Activated CD4-positive, alpha-beta T cell treated with anti-CD3 and anti-CD28 coated beads for 4 hours (primary cell): ENCODE measurements at places on chromosomes 6 and 20.

- no peak for DNase-seq
These were observed 49.2 kb downstream of the CDKAL1 start for GRCh38 chr6:20583444-20583800.

- no peak for DNase-seq
These were observed 261.9 kb upstream of the ECI2 start for GRCh38 chr6:4397307-4397706.

DNA sequence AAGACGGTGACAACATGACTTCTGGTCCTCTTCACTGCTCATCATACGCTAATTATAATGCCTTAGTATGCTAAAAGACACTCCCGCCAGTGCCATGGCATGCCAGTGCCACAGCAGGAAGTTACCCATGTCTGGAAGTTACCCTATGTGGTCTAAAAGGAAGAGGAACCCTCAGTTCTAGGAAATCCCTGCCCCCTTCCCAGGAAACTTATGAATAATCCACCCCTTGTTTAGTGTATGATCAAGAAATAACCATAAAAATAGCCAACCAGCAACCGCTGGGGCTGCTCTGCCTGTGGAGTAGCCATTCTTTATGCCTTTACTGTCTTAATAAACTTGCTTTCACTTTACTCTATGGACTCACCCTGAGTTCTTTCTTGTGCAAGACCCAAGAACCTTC lies 15.8 kb upstream of the SERPINB9 start:
- DNase-seq = no peak

DNA sequence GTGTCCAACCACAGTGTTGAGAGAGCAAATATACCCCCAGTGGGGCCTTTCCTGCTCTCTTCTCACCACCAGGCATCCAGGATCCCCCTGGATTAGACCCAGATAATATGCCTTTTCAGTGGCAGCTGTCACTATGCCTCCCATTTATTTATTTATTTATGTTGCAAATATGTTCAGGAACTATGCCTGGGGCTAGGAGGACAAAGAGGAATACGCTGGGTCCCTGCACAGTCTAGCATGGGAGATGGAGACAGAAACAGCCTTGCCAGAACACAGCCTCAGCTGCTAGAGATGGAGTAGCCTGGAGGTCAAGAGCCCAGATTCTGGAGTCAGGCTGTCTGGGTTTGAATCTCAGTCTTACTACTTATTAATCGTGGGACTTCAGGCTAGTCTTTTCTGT lies 74.6 kb upstream of the LRFN2 start:
- DNase-seq = no peak

GRCh38 chr6:29671026-29671425 lies 9.9 kb downstream of the ZFP57 start:
- no peak for DNase-seq

- no peak for DNase-seq
These were observed 23.5 kb downstream of the MDGA1 start for GRCh38 chr6:37674161-37674560.

DNA sequence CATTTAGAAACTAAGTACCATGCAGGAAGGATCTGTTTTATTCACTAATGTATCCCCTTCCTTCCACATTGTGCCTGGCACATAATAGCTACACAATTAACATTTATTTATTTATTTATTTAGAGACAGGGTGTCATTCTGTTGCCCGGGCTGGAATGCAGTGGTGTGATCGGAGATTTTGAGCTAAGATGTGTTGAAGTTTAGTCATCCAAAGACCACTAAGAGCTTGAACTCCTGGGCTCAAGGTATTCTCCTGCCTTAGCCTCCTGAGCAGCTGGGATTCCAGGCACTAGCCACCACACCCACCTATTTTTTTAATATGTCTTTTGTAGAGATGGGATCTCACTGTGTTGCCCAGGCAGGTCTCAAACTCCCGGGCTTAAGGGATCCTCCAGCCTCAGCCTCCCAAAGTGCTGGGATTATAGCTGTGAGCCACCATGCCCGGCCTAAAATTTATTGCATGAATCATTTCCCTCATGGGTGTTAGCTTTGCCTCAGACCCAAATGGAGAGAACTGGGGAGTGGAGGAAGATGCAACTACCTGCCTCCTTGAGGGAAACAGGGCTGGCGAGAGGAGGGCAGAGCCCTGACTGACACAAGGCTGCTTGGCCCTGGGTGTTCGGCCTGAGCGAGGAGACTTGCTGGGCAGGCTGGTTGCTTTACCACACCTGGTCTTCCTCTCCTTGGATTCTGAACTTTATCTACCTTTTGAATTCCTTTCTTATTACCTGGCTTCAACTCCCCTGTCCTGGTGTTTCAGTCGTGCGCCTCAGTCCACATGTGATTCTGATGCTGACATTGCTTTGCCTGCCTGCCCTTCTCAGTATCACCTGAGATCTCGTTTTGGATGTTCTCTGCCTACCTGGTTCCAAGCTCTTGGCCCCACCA lies 1.7 kb upstream of the DYNLT1 start:
- no peak for DNase-seq

GRCh38 chr20:44454306-44454963 lies 21.2 kb upstream of the TTPAL start:
- DNase-seq = no peak

GRCh38 chr20:13852306-13852705 lies 67.5 kb downstream of the NDUFAF5 start:
- no peak for DNase-seq

DNA sequence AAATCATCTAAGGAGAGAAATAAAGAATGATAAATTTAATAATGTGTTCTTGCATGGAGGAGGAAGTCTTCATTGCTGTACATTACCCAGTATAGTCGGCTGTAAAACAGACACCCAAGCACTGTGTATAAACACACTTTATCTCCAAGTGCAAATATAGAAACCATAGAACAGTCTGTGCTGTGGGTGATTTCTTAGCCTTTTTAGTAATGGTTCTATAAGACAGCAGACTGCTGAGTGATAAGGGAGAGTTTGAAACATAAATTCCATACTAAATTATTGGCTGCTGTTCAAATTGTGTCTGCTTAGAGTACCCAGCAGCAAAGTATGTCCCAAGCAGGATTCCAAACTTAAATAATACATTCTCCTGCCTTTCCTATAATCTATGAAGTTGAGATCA lies 4.6 kb downstream of the FILIP1 start:
- DNase-seq = no peak

- no peak for DNase-seq
These were observed 117.5 kb downstream of the PLCB4 start for GRCh38 chr20:9186396-9186795.

GRCh38 chr6:1081551-1082284 lies 230.2 kb upstream of the FOXQ1 start:
- no peak for DNase-seq

DNA sequence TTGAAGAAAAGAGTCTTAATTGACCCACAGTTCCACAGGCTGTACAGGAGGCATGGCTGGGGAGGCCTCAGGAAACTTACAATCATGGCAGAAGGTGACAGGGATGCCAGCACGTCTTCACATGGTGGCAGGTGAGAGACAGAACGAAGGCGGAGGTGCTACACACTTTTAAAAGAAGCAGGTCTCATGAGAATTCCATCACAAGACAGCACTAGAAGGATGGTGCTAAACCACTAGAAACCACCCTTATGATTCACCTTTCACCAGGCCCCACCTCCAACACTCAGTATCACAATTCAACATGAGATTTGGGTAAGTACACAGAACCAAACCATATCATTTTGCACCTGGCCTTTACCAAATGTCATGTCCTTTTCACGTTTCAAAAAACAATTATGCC lies 20.9 kb downstream of the TAGAP start:
- no peak for DNase-seq

- DNase-seq = no peak
These were observed 212.9 kb downstream of the TFAP2C start for GRCh38 chr20:56842056-56842455.

GRCh38 chr20:40628877-40629276 lies 60.2 kb downstream of the MAFB start:
- DNase-seq = no peak

- DNase-seq = no peak
These were observed 95.7 kb downstream of the SMLR1 start for GRCh38 chr6:130922922-130923321.

- no peak for DNase-seq
These were observed 2.1 kb upstream of the TNFAIP3 start for GRCh38 chr6:137864812-137865508.

DNA sequence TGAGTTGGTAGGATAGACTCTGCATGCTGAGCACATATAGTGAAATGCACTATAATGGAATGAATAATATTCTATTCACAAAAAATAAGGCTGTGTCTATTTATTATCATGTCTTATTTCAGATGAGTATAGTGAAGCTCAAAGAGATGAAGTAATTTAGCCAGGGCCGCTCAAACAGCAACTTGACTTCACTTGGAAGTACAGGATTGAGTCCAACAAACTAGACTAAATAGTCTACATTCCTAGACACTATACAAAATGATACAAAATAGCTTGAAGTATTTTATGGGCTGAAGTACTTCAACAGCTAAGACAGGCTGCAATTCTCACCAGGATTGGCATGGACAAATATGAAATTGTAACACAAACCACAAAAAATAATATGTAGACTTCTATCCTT lies 144.5 kb upstream of the DST start:
- DNase-seq = no peak

GRCh38 chr20:47821481-47822100 lies 36.3 kb upstream of the SULF2 start:
- DNase-seq = no peak

- no peak for DNase-seq
These were observed 21.2 kb downstream of the RSPH3 start for GRCh38 chr6:158978757-158979156.

DNA sequence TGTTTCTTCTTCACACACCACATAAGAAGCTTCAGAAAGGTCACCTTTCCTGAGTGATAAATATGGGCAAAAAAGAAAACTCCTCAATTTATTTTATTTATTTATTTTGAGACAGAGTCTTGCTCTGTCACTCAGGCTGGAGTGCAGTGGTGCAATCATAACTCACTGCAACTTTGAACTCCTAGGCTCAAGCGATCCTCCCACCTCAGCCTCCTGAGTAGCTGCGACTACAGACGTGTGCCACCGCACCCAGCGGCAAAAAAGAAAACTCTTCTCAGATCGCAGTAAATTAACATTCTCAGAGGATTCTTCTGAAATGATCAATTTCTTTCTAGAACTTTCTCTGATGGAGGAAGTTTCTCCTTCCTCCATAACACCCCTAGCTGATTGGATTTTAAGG lies 111.2 kb downstream of the TRERF1 start:
- no peak for DNase-seq

- DNase-seq = no peak
These were observed 76.7 kb downstream of the UBE3D start for GRCh38 chr6:82988930-82989351.

DNA sequence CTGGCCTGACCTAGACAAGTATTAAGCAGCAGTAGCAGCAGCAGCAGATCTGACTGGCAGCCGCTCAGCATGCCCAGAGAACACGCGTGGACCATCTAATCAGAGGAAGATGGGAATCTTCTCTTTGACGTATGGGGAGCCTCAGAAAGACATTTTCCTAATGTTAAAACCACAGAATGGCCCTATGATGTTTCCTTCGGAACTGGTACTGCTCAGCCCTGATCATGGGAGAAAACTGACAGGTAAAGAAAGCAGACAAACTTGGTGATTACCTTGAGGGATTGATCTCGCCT lies 6.2 kb downstream of the PSMA7 start:
- DNase-seq = no peak

GRCh38 chr20:38579219-38579910 lies 1.6 kb upstream of the ADIG start:
- DNase-seq = no peak

DNA sequence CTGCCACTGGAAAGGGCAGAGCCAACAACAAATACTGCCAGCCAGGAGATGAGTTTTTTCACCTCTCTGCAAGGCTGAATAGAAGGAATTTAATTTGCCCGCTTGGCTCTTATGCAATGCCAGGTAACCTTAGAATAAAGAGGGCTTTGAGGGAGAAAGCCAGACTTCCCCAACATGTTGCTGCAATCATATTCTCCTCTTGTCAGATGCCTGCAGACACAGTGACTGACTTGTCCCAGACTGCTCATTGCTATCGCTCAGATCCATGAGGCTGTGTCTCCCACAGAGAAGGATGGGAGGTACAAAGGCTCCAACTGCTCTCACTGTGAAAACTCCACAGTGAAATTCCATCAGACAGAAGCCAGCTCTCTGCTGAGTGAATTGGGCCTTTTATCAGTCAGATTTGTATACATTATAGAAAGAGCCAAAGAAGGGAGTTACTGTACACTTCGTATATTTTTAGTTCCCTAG lies 517.0 kb upstream of the ID4 start:
- DNase-seq = no peak

GRCh38 chr6:159532155-159532554 lies 160.9 kb downstream of the SOD2 start:
- no peak for DNase-seq

GRCh38 chr6:43714311-43715055 lies 26.9 kb upstream of the MRPS18A start:
- DNase-seq = no peak

- no peak for DNase-seq
These were observed 1453.8 kb upstream of the EYS start for GRCh38 chr6:67160820-67161219.

GRCh38 chr20:36318166-36318565 lies 12.0 kb downstream of the DLGAP4 start:
- DNase-seq = no peak

- DNase-seq = no peak
These were observed 758 bp downstream of the SMIM28 start for GRCh38 chr6:138378463-138378862.

- no peak for DNase-seq
These were observed 9.4 kb downstream of the SERPINB6 start for GRCh38 chr6:2962004-2962403.

DNA sequence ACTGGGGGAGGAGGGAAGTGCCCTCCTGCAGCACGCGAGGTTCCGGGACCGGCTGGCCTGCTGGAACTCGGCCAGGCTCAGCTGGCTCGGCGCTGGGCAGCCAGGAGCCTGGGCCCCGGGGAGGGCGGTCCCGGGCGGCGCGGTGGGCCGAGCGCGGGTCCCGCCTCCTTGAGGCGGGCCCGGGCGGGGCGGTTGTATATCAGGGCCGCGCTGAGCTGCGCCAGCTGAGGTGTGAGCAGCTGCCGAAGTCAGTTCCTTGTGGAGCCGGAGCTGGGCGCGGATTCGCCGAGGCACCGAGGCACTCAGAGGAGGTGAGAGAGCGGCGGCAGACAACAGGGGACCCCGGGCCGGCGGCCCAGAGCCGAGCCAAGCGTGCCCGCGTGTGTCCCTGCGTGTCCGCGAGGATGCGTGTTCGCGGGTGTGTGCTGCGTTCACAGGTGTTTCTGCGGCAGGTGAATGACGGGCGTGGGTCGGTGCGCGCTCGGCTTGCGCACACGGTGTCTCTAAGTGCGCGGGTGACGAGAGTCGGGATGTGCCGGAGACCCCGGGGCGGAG lies at the start of gene CDKN1A:
Gene CDKN1A (plus strand): TSS at position 227 of the 555 bp plus-strand sequence. CDS start 5,388 bp downstream, outside the sequence.
- DNase-seq = peak; percentile 71

GRCh38 chr20:64106435-64106961 lies 867 bp downstream of the NPBWR2 start:
- DNase-seq = no peak
